ENCODE measurements at places on chromosomes 2 and 18.

DNA sequence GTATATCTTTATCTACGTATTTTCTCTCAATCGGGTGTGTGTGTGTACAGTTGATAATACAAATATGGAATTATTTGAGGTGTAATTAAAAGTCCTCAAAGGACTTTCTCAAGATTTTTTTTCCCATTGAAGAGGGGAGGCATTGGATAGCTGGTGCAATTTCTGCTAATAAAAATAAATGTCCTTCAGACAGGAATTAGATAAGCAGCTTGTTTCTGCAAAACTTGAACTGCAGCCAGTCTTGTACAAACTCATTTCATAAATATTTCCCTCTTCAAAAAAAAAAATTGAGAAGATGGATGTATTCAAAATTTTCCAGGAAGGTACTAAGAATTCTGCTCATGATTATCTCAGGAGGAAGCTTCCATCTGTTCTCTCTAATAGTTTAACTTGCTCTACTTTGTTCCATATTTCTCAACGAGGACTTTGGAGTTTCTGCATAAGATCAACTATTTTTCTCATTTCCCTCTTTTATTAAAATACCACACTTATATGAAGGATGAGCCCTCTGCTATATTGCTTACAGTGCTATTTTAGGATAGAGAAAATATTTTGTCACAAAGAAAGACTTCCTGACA is 33.0 kb upstream of the GLS start:
- ATAC-seq: no peak

- no peak for ATAC-seq
Measured at GRCh38 chr2:20012032-20012281, 511 bp downstream of the MATN3 start.

DNA sequence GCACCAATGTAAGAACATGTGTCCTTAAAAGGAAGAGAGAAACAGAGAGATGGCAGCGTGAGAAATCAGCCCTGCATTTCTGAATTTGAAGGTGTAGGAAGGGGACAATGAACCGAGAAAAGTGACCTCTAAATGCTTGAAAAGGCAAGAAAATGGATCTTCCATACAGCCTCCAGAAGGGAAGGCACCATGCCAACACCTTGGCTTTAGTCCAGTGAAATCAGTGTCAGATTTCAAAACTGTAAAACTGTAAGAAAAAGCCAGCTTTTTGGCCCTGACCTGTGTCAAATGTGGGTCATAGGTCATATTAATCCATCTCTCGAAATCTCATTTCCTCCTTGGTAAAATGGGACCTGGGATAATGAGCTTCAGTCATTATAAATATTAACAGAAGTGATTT is 762.3 kb downstream of the DCDC2C start:
- ATAC-seq: no peak

GRCh38 chr2:32960647-32961403 is 14.1 kb downstream of the LTBP1 start:
- no peak for ATAC-seq

DNA sequence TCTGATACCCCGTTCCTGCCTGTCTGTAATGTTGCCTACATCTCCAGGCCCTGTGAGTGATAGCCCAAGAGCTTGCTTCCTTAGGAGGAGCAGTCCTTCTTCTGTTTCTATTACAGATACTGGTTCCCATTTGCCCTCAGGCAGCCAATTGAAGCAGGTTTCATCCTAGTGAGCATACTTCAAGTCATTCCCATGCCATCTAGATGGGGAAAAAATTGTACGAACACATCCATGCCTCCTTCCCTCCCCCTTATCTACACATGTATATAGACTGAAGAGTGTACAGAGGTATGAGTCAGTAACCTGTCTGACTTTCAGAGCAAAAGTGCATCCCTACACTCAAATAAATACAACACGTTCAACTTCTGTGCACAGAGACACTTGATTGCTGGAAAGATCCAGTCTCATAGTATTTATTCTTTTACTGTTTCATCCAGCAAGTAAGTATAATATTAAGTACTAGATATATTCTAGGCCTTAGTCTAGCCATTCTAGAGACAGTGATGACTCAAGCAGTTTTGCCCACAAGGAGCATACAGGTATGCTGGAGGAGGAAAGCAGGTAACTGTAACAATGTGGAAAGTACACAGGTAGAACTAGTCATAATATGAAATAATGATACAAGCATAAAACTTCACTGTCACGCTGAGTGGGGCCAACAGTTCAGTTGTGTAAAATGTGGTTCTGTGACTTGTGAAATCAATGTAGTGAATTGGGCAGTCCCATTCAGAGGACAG is 153.4 kb downstream of the MGAT5 start:
- ATAC-seq: no peak

DNA sequence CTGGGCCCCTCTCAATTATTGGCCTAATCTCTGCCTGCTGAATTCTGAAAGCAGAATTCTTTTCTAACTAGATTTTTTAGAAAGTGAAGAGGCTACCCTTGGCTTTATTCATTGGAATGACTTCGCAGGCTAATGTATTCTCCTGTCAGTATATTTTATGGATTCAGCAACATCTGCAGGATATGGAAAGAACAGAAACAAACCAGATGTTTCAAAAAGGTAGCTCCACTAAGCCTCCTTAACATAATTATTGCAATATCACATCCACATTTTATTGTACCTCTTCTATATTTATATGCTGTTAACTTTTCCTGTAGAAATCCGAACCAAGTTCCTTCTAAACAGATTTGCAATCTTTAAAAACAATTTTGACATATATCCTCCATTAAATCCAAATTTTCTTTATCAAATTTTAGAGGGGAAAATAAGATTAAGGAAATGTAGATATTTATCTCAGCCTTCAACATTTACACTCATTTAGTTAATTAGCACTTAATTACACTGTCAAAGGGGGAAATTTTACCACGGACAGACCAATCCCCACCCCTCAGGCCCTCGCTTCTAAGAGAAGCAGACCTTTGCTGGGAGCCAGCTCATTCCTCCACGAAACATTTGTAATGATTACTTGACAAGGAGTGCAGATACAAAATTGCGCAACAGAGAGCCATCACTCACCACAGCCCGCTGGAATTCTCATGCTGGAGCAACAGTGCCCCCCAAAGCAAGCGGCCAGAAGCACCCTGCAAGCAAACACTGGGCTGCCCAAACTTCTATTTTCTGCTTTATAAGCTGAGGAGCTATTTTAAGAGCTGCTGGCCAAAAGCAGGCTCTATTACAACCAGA is 253.4 kb downstream of the ETAA1 start:
- ATAC-seq: no peak
